Glutamatergic neuron (in vitro differentiated cells): ENCODE measurements at places on chromosomes 4 and X. TPM values are rescaled to one million over a fixed set of nuclear protein-coding genes. Genes with fewer than 3 reads are reported as not detected.

SLC38A5 gene
- total RNA-seq, result 136 TPM

PRRG3 gene
- 2.0 TPM for total RNA-seq

FMR1 gene
- total RNA-seq, result 45.4 TPM

OPHN1 gene
- total RNA-seq, result 7.8 TPM

TCEAL2 gene
- 6.3 TPM for total RNA-seq

MUC7 gene
- total RNA-seq, result not detected

PCDH10 gene
- 1.7 TPM for total RNA-seq

TBC1D1 gene
- total RNA-seq, result 106 TPM
